AML-193 (cell line): ENCODE measurements at places on chromosomes 1 and 21.

DNA sequence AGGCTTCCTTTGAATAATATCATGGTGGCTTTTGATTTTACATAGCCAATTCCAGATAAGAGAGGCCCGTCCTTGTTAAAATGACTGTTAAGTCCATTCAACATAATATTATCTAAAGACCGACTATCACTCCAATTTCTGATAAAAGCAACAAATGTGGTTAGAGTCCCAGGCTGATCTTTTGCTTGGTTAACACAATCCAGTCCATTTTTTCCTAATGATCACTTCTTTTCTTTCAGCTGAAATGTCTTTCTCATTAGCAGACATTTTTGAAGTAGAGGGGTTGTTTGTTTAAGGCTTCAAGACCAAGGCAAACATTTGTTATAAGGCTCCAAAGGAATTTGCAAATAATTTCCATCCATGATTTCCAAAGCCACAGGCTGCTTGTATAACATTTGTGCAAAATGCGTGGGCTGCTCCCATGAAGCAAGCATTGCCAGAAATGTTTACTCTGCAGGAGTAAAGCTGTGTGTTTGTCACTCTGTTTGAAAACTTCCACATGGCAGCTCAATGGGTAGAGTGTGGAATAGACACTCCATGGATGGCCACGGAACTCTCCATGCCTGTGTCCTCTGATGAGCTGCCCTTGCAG lies 111.5 kb downstream of the PSMG1 start:
- DNase-seq: no peak

DNA sequence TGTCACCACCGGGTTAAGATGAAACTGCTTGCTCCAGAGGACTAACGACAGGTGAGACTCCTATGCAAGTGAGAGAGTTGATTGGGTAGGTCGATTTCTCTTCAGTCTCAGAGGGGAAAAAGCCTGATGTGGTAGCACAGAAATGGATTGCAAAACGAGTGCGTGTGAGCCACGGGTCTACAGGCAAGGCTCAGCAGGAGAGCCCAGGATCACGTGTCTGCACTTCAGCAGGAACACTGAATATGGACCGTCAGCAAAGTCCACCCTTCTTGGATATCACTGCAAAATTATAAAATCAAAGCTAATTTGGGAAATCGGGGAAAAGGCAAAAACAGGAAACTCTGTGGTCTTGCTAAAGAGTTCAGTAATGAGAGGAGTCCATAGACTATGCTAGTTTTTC lies 107.7 kb upstream of the ZNF648 start:
- DNase-seq: no peak

DNA sequence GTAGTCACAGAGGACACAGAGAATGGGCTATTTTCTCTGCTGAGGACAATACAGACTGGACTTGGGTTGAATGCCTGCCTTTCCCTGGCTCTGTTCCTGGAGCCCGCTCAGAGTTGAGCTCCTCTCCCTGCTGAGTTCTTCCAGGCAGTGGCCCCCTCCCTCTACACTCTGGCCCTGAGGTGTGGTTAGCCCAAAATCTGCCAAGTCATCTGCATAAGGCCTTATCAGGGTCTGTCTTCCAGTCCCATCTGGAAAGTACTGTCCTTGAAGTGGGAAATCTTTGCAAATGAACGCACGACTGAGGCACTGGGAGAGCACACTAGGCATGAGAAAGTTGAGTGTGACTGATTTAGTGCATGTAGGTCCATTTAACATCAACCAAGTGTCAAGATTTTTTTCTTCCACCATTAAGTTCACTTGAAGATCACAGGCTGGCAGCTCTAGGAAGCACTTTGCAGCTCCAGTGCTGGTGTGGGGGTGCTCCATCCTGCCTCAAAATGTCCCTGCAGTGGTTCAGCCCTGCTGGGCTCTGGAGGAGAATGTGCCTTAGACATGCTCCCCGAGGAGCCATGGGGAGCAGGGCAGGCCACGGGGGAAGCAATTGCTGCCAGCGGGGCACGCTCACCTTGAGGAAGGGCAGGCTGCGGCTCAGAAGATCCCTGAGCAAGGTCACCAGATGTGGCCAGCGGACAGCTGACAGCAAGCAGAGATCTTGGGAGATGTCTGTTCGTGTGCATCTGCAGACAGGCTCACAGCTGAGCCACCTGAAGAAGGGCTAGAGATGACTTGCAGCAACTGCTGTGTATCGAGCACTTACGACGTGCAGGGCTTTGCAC lies 41.5 kb downstream of the IER5 start:
- DNase-seq: no peak

DNA sequence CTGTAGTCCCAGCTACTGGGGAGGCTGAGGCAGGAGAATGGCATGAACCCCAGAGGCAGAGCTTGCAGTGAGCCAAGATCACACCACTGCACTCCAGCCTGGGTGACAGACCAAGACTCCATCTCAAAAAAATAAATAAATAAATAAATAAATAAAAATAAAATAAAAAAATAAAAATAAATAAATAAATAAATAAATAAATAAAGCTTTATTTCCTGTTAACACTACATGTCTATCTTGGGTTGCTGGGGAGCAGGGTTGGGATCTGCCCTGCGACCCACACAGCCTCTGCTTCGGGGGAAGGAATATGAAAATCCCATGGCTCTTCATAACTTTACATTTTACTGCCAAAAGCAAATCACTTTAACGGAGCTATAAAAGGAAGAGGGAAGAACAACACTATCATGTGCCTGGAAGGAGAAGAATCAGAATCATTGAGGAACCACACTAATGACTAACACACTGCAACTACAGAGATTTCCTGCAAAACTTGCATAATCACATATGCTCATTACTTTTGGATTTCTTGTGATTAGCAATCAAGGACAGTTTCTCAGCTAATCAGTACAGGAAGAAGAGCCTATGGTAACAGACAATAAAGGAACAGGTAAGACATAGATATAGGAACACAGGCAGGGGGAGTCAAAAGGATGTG lies 72.8 kb upstream of the CD55 start:
- peak; percentile 54 for DNase-seq

DNA sequence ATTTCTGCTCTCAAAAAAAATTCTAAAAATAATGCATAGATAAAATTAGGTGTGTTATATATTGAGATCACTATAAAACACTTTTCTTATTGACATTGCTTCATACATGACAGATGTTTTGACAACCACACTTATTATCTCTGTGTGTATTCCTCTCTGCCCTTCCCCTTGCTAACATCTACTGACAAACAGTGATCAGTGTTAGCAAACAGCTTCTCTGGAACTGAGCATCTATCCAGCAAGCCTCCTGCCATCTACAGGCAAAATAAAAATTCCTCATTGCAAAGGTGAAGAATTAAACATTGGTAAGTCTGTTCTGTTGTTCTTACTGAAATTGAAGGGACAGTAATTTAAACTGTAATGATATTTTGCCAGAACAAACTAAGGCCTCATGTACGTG lies 2153.9 kb downstream of the NCAM2 start:
- no peak for DNase-seq

DNA sequence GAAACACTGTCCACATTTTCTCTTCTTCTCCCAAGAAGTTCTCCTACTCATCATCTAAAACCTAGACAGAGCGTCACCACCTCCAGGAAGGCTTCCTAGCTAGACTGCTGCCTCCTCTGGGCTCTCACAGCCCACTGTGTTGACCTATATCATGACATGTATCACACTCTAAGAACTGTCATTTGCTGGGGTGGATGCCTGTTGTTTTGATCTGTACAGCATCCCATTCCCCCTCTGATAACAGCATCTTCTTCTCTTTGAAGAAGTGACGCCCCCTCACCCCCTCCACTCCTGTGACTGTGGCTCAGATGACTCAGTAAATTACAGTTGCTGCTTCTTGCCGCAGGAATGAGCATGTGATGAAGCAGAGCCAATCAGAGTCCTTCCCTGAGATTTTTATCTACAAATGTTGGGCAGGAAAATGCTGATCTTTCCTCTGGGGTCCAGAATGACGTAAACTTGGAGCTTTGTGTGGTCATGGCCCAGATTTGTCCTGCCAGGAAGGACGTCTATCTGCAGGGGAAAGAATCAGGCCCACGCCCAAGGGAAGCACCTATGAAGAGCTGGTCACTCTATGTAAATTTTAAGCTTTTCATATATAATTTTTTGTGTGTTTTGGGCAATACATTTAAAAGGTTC lies 28.0 kb upstream of the FOXO6 start:
- DNase-seq: no peak

DNA sequence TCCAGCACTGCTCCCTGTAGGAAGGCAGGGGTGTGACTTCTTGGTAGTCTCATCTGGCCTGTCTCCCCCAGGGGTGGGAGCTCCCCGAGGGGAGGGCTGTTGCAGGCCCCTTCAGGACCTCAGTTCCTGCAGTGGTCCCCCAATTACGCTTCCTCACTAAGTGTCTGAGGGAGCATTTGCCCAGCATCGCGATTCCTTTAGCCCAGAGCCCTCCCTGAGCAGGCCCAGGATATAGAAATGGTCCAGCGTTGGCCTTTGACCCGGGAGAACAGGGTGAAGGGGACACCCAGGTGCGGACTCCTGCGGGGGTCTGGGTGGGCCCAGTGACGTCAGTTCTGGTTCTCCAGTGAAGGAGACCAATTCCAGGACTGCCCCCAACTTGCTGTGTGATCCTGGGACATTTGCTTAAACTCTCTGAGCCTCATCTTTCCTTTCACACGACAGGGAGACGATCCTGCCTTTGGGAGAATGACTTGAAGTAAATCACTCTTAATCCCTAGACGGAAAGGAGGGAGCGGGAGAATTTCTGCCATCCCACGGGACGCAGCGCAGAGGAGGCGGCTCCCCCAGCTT lies 32.6 kb upstream of the BTG2 start:
- DNase-seq: no peak

GRCh38 chr1:97826820-97827219 lies 94.0 kb downstream of the DPYD start:
- DNase-seq: no peak

DNA sequence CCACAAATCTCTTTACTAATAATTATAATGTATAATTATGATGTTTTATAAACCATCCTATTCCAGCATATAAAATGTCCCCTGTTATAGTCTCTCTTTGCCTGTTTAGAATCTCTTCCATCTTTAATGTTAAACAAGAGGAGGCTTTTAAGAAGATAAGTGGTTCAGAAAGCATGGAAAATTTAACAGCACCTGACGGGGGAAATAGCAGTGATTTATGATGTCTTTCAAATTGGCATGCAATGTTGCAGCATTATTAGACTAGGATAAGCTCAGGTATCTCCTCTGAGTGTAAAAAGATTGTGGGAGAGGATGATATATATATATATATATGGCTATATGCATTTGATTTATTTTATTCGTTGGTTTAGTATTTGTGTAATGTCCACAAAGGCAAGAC lies 24.4 kb downstream of the GIPC2 start:
- DNase-seq: no peak

GRCh38 chr1:184075055-184076029 lies 23.8 kb downstream of the TSEN15 start:
- peak; percentile 64 for DNase-seq

DNA sequence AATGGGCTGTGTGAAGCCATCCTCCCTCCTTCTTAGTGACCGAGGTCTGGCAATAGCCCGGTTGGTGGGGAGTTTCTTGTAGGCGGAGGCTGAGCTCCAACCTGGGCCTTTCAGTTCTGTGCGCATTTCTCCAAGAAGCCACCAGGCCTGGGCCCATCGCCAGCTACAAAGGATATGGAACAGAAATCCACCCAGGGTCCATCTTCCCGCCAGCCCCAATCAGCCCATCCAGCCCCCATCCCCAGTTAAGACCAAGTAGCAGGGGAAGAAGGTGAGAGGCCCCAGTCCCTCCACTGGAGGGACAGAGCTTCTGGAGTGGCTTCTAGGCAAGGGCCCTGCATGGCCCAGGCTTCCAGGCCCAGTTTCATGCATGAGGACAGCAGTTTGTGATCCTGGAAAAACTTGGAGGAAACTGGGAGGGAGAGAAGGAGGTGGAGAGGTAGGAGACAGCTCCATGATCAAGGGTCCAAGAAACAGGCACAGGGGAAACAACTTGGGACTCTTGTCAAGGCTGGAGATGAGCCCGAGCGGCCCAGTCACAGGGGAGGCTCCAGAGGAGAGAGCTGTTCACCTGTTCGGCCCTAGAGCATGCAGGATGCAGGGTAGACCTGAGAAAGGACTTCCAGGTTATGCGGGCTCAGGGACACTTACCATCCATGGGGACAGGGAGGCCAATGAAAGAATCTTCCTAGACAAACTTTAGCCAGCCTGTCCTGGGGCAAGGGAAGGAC lies 261.2 kb downstream of the PTPRU start:
- no peak for DNase-seq

DNA sequence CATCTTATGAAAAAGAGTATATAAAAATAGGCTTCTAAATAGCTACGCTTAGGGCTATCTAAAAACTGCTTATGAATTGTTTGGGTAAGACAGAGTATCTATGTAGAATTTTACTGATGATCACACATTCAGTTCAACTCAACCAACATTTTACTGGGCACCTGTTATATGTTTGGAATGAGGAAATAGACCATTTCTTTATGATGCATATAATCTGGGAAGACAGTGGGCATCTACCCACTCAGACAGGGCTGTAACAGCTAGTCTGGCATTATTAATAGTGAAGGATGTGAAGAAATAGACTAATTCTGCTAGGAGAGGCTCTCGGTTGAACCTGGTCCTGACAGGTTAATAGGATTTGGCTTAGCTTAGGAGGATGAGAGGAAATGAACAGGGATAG lies 56.9 kb downstream of the TIAM1 start:
- DNase-seq: no peak

DNA sequence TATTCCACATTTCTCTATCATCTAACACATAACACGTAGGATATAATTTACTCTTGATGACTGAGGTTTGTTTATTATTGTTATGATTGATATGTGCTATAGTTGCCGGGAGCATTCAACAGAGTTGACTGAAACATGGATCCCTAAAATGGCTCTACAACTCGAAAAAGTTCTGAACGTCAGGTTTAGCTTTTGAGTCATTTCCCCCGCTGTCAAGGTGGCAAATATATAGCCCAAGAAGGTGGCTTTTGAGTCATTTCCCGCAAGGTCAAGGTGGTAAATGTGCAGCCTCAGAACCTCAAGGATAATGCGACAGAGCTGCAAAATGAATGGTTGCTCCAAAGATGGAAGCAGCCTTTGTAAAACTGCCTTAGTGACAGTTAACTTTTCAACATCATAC lies 104.0 kb downstream of the NIBAN1 start:
- DNase-seq: no peak

- DNase-seq: no peak
Observed at GRCh38 chr21:46509741-46510502, 51.2 kb downstream of the DIP2A start.

DNA sequence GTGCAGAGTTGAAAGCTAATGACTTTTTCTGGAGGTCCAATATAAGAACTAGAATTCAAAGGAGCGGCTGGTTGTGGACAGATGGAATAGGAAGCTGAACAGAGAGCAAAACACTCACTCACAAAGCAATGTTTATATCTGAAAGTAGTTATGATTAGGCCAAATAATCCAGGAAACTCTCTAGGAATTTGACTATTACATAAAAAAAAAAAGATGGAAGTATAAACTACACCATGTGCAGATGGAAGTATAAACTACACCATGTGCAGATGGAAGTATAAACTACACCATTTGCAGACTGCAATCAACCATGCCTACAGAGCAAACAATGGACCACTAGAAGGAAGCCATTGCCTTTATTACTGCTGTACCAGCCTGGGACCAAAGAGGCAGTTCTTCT lies 771.1 kb downstream of the BRINP3 start:
- no peak for DNase-seq

GRCh38 chr1:90396917-90397316 lies 320.2 kb downstream of the BARHL2 start:
- no peak for DNase-seq
